CD4-positive, alpha-beta T cell treated with Interleukin-10 for 1 hour (primary cell): ENCODE measurements at places on chromosomes 3 and 15.
A peak's percentile ranks its signal among the peaks of the same experiment; 100 is the strongest.

DNA sequence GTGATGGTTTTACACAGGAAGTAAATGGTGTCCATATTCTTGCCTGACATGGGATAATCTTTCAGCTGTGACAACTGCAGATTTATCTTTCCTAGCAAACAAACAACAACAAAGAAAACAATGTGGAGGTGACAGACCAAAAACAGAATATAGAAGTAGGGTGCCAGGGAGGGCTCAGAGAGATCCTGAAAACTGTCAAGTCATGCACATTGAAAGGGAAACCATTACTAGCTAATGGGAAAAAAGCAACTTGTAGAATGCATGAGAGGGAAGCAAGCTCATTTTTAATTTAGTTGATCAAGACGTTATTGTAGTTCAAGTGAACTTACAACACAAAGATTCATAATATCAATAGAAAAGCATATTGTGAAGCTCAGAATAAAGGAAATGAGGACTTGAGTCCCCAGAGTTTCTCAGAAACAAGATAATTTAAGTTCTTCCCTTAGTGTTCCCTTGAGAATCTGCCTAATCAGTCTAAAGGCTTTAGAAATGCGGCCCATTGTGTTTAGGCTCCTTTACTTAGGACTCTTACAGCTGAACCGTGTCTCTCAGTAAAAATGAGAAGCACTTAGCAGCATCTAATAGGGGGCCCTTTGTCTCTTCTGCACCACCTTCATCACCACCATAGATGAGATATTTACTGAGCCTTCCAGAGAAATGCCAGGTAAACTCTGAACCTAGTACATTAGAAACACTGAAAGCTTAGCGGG, 115.6 kb upstream of the CADPS start:
- DNase-seq, result no peak

DNA sequence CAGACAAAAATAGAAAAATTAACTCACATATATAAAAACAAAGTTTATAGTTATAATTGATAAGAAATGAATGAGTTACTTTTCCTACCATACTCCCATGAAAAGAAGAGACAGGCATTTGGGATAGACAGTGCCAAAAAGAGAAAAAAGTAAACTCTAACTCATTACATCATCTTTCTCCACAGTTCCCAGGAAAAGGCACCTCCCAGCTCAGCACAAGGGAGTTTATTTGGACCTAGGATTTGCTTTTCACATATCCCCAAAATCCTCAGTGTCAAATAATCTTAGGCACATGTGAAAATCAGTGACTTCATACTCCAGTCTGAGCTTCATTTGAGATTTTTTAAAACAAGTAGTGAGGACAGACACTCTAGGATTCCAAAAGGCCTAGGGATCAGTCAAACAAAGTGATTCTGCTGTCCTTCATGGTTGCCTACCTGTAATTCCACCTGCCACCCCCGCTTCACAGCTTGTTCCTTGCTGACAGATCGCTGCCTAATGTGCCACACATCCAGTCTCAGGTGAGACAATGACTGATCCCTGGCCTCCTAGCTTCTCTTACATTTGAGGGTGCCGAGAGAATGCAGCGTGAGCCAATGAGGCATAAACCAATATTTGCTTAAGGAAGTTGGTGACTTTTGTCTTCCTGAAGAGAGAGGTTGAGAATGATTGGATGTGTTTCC, 573.7 kb downstream of the TBL1XR1 start:
- no peak for DNase-seq

DNA sequence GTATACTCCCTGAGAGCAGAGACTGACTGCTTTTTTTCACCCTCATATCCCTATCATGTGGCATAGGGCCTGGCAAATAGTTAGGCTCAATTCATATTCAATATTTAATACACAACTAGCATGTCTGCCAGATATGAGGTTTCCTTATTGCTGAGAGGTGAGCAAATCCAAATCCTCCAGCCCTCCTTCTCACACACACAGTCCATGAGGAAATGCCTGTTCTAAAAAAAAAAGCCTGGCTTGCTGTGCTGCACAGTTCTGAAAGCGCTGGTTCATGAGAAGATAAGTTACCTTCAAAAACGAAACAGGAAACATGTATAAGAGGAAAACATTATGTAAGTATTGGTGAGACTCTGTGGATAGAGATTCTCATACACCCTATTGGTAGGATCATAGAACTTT, 15.5 kb upstream of the ACAP2 start:
- peak; percentile 35 for DNase-seq

DNA sequence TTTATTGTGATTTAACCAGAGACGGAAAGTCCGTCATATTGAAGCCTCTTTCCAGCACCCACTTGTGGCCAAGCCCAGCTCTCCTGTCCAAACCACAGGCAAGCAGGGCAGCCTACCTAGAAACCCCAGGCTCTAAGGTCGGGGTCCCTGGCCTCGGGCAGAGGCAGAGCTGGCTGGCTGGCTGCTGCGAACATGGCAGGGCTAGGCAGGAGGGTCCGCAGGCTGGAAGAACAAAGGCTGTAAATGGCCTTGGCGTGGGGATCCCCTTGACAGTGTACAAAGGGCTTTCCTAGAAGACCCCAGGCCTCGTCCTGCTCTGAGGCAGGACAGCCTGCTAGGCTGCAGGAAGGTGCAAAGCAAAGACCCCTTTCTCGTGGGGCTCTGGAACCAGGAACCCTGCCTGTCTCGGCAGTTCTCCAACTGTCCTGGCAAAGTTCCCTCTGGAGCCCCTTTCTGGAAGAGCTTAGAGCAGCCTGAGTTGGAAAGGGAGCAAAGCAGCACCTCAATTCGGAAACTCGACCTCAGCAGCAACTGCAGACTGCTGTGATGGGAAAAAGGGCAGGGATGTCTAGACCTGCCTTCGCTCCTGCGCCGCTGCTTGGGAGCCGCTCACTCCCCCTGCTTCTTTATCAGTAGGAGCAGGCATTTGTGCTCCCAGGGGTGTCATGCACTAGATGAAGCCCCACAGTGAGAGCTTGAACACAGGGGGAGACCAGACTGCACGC, 8.5 kb downstream of the CALML4 start:
- DNase-seq, result no peak

DNA sequence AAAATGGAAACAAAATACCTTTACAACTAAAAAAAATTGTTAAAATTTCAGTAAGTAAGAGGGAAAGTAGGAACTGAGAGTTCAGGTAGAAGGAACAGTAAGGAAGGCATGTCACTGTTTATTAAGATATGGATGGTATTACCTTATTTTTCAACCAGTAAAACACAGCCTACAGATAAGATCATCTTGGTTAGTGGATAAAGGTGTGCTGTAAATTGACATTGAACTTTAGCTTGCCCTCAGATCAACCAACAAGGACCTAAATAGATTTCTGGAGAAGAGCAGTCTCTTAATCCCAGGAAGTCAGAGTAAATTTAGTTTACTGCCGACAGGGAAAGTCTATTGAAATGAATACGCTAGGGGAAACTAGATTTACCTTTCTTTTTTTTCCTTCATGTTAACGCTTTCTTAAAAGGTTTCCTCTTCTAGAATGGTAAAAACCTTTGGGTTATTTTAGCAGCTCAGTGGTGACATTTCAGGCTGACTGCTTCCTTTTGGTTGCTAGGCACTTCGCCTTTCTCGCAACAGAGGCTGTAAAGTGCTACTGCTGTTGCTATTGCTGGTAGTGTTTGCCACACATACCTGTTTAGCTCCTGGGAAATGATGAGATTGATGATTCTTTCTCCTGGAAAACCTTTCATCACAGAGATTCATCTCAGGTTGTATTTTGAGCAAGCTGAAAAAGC, 12.9 kb downstream of the DZIP3 start:
- DNase-seq, result peak; percentile 66

DNA sequence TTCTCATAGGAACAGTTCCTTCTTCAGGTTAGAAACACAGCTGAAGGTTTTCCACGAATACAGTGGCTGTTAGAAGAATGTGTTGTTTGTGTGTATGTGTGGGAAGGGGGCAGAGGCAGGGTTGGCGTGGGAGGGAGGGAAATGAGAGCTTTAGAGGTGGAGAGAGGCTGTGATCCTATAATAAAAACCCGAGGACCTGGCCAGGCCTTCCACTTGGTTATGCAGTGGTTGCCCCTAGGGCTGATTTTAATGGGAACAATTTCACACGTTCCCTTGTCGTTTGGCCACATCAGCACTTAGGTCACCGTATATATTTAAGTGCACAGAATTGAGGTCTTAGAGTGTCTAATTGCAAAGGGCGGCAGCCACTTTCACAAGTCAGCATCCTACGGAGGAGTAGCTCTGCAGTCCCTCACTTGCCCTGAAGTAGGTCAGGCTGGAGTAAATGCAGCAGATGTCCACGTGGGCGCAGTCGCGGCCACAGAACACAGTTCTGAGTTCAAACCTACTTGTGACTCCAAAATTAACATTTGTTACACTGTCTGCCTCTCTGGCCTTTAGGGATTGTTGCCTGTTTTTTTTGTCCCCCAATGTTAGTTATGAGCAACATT, 85.6 kb downstream of the PDCD6IP start:
- DNase-seq, result no peak

DNA sequence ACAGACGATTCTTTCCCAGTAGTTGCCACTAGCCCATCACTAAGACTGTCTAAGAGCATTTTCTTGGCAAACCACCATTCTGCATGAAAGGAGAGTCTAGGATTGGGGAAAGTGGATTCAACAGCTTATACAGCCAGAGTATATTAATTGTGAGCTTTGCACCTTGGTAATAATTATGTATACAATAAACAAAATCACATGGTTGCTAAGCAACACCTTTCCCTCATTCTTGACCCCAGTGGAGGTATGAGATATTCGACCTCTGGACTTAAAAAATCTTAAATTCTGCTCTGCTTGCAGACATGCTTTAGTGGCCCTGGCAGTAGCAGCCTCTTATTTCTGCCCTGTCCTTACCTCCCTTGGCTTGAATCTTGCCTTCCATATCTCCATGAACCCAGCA, 73.1 kb downstream of the PPP2R3A start:
- no peak for DNase-seq

DNA sequence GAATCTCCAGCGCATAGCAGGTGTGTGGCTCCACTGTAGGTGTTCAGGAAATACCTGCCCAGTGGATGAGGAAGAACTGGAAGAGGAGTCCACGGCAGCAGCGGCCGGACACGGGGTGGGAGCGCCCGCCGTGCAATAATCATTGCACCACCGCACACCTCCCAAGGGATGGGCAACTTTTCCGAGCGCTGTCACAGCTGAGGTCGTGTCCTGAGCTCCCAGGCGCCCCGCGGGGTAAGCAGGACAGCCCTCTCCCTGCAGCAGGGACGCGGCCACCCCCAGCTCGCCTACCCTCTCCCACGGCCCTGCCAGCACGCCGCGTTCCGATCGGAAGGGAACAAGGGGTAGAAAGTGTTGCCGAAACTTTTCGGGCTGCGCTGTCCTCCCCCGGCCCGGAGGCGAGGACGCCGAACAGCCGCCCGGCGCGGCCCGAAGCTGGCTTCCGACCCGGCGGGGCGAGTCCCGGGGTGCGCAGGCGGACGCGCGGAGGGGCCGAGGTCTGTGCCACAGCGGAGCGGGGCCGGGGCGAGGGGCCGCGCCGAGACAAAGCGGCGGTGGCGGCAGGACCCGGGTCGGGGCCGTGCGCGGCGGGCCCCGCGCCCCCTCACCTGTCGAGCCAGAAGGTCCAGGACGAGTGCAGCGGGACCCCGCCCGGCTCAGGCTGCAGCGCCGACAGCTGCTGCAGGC, 475 bp downstream of the EIF4E3 start:
- no peak for DNase-seq

DNA sequence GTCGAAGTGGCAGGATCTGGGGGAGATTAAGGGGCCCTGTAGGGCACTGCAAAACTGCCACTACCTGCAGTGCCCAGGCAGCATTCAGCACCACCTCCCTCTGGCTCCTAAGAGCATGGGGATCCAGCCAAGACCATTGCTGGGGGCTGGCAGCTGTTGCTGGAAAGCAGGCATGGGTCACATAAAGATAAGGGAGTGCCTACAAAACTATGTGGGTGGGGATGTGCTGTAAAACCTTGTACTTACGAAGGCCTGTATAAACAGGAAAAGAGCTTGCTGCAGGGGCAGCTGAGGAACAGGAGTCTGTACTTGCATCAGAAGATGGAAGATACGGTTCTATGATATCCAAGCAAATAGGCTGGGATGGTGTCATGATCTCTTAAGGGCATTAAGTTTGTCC, 27.1 kb downstream of the IL20RB start:
- no peak for DNase-seq

GRCh38 chr3:188000361-188000861, 153.5 kb upstream of the LPP start:
- peak; percentile 30 for DNase-seq

GRCh38 chr3:42035816-42036482, 55.2 kb upstream of the TRAK1 start:
- no peak for DNase-seq

DNA sequence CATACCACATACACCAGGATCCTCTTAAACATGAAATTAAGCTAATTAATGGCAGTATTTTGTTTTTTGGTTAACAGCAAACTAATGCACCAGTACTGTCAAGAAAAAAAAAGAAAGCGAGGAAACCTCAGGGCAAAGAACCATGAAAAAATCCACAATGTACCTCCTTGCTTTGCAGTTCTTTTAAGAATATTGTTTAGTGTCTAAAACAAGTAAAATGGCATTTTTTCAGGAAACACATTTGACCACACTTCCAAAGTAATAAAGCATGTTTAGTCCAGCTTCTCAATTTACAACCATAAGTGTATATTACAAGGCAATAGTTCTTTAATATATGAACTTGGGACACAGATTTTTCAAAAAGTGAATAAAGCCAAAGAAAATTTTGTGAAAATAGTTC, 26.6 kb downstream of the AAGAB start:
- DNase-seq, result no peak

DNA sequence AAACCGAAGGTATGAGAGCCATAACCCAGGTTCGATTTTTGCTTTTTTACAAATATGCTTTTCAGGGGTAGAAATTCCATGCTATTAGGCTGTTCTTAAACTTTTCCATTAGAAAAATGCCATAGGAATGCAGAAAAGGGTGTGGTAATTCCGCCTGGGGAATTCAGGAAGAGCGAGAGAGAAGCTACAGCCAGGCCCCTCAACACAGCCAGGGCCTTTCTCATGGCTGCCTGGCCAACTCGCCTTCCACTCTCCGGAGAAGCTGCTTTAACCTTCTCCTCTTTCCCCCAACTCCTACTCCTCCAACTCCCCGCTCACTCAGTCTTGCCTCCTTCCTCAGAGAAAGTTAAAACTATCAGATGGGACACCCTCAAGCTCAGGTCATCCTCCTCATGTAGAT, 9.1 kb upstream of the TICRR start:
- no peak for DNase-seq

GRCh38 chr3:36864180-36865053, 80.4 kb downstream of the TRANK1 start:
- DNase-seq, result no peak

GRCh38 chr15:69217381-69217780, 56.9 kb downstream of the GLCE start:
- DNase-seq, result no peak

DNA sequence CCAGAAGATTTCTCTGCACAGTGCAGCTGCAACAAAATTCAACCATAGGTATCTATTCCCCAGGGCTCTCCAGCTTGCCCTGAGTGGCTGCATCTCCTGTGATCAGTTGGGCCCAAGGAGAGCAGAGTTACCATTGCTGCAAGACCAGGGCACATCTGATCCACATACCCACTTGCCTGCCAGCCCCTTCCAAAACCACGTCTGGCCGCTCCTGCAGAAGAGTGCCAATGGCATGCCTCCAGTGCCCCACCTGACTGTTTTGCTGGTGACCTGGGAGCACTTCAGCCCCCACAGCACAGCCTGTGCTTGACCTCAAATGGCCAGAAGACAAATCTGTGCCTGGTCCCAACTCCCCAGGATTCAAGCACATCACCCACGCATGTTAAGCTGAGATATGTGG, 526.1 kb upstream of the GBE1 start:
- no peak for DNase-seq
